ENCODE measurements at places on chromosomes 1 and 21. TPM values are rescaled to one million over a fixed set of nuclear protein-coding genes. Genes with fewer than 3 reads are reported as not detected.

- H3K4me1 ChIP-seq: no peaks in the 10 kb centered on the region
- H3K27me3 ChIP-seq: no peaks in the 10 kb centered on the region
- H3K27ac ChIP-seq: no peak overlapping the region
- H3K4me3 ChIP-seq: no peak overlapping the region
- H3K36me3 ChIP-seq: no peaks in the 10 kb centered on the region
- DNase-seq: no peak
Measured at GRCh38 chr1:115218034-115218405, 120.0 kb downstream of the NGF start.

- DNase-seq: no peak
- no peaks in the 10 kb centered on the region for H3K27me3 ChIP-seq
- no peak overlapping the region for H3K4me3 ChIP-seq
- no peaks in the 10 kb centered on the region for H3K4me1 ChIP-seq
- H3K27ac ChIP-seq: no peak overlapping the region
- H3K36me3 ChIP-seq: no peaks in the 10 kb centered on the region
Measured at GRCh38 chr1:15020943-15021745, 132.4 kb upstream of the TMEM51 start.

- no peaks in the 10 kb centered on the region for H3K27me3 ChIP-seq
- no peaks in the 10 kb centered on the region for H3K4me1 ChIP-seq
- no peak overlapping the region for H3K27ac ChIP-seq
- no peaks in the 10 kb centered on the region for H3K36me3 ChIP-seq
- DNase-seq: no peak
- no peak overlapping the region for H3K4me3 ChIP-seq
Measured at GRCh38 chr21:37758982-37759381, 157.3 kb downstream of the KCNJ6 start.

DNA sequence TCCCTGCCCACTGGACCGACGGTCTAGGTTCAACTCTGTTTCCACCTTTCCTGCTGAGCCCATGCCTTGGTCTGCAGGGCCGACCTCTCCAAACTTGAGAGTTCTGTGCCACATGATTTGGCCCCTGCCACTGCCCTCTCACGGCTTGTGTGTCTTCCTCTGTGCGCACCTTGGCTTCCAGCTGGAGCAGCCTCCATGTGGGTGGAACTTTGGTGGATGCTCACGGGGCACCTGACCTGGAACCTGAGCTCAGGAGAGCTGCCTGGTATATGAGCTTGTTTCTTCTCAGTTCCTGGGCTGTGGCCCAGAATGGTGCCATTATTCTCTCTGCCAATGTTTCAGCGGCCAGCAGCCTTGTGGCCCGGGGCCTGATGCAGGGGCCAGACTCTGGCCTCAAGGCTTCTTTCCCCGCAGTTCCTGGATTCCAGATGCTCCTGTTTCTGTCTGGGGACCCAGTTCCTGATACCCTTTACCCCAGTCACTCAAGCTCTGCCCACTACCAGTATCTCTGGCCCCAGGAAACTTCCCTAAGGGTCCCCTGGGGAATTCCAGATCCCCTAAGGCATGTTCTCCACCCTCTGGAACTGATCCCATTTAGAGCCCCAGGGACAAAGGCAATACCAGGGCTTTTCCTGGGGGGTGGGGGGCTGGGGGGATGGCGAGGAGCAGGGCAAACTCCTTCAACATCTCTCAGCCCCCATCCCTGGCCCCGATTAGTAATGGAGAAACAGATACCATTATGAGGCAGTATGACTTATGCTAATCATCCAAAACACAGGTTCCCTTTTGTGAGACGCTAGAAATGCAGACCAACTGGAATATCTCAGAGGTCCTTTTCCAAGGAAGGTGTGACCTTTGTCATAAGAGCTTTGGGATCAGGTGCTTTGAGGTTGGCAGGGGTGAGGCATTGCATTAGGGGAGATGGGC is 11.1 kb downstream of the QSOX1 start:
- DNase-seq: peak; percentile 81
- H3K4me1 ChIP-seq: peaks cover 48% of the 10 kb centered on the region
- peak overlapping the region; percentile 89 for H3K27ac ChIP-seq
- no peaks in the 10 kb centered on the region for H3K27me3 ChIP-seq

DNA sequence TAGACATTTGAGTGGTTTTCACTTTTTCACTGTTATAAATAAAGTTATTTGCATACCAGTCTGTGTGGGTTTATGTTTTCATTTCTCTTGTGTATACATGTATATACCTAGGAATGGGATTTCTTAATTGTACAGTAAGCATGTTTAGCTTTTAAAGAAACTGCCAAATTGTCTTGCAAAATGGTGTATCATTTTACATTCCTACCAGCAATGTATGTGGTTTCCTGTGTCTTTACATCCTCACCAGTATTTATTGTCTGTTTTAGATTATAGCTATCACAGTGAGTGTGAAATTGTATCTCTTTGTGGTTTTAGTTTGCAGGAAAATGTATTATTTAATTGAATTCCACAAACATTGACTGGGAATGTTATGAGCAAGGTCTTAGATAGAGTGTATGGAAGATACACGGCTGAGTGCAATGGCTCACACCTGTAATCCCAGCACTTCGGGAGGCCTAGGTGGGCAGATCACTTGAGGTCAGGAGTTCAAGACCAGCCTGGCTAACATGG is 57.3 kb downstream of the MACF1 start:
- no peak overlapping the region for H3K27ac ChIP-seq
- no peak for DNase-seq
- H3K36me3 ChIP-seq: no peaks in the 10 kb centered on the region
- no peak overlapping the region for H3K4me3 ChIP-seq
- no peaks in the 10 kb centered on the region for H3K27me3 ChIP-seq
- peaks cover 7% of the 10 kb centered on the region for H3K4me1 ChIP-seq

GRCh38 chr1:201487742-201488141 is 18.8 kb upstream of the PHLDA3 start:
- peak overlapping the region; percentile 55 for H3K27ac ChIP-seq
- H3K4me1 ChIP-seq: peaks cover 29% of the 10 kb centered on the region
- no peak for DNase-seq
- no peaks in the 10 kb centered on the region for H3K36me3 ChIP-seq

DNA sequence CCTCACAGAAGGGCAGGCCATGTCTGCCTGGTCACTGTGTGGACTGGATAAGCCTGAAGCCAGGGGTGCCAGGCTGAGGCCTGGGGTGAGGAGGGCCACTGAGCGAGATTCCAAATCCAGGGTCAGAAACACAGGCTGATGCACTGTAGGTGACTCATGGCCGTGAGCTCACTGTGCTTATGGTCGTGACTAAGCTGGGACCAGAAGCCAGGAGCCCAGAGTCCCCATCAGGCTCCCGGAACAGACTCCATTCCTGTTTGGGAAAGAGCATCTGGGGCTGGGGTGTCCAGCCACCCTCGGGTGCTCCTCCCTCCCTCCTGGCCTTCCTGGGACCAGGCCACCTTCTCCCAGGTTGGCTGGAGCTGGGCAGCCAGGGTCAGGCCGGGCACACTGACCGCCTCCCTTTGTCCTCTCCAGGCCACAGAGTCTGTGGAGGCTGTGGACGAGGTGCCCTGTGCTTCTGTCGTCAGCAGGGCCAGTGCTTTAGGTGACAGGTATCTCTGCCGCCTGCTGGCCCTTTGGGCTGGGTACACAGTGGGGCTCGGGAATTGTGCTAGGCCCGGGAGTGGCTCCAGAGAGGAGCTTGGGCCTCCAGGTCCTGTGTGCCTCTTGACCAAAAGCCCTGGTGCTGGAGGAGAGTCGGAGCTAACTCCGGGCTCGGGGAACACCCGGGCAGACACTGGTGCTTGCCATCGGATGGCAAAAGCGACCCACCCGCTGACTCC is 36.7 kb downstream of the AJAP1 start:
- H3K36me3 ChIP-seq: no peaks in the 10 kb centered on the region
- H3K27ac ChIP-seq: no peak overlapping the region
- no peaks in the 10 kb centered on the region for H3K27me3 ChIP-seq
- no peak for DNase-seq

- H3K4me1 ChIP-seq: peaks cover 19% of the 10 kb centered on the region
- H3K27ac ChIP-seq: no peak overlapping the region
- no peak overlapping the region for H3K4me3 ChIP-seq
- H3K36me3 ChIP-seq: no peaks in the 10 kb centered on the region
- no peaks in the 10 kb centered on the region for H3K27me3 ChIP-seq
- no peak for DNase-seq
Measured at GRCh38 chr1:93963585-93963984, 54.4 kb upstream of the GCLM start.

DNA sequence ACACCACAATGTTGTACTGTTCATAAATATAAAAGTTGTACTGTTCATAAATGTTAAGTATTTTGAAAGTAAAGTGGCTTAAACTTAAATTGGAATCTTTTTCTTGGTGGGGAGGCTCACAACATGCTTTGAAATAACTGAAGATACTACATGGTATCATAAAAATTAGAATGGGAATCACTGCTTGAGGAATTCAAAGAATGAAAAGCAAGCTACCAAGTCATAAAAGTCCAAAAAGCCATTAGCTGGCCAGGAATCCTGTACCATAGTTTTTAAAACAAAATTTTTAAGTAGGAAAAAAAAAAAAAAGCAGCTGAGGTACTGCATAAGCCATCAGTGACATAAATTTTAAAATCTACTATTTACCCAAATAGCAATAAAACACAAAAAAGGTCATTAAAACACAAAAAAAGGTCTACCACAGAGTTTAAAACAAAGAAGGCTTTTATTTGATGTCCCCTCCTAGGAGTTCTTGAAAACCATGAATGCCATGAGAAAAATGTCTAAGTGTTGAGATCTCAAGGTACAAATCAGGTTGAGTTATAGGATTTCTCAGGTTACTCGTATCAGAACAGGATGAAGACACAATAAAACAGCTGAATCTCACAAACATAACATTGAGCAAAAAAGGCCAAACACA is 8.6 kb downstream of the ZZZ3 start:
- no peak overlapping the region for H3K4me3 ChIP-seq
- H3K4me1 ChIP-seq: peaks cover 64% of the 10 kb centered on the region
- H3K36me3 ChIP-seq: no peaks in the 10 kb centered on the region
- H3K27ac ChIP-seq: no peak overlapping the region
- H3K27me3 ChIP-seq: no peaks in the 10 kb centered on the region
- DNase-seq: no peak

GRCh38 chr1:3910857-3911845 is 11.1 kb upstream of the C1orf174 start:
- no peak for DNase-seq
- H3K27me3 ChIP-seq: no peaks in the 10 kb centered on the region
- H3K27ac ChIP-seq: no peak overlapping the region
- no peaks in the 10 kb centered on the region for H3K4me1 ChIP-seq
- no peaks in the 10 kb centered on the region for H3K36me3 ChIP-seq

DNA sequence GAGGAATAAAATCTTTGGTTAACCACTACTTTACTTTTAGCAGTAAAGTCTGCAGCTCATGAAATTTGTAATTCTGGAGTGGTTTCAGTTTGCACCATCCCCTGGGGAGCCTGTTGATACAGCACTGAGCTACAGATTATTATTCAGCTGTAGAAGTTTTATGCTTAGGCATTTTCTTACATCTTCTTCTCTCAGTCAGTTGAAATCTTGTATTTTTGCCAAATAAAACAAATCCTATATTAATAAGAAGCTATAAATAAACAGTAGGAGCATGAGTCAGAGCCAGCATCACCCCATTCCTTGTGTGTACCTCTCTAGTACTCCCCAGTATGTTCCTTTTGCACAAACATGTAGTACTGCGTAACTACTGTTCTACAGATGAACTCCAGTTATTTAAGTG is 118.9 kb downstream of the ATF6 start:
- H3K4me3 ChIP-seq: no peak overlapping the region
- DNase-seq: no peak
- H3K4me1 ChIP-seq: peaks cover 24% of the 10 kb centered on the region
- no peak overlapping the region for H3K27ac ChIP-seq

DNA sequence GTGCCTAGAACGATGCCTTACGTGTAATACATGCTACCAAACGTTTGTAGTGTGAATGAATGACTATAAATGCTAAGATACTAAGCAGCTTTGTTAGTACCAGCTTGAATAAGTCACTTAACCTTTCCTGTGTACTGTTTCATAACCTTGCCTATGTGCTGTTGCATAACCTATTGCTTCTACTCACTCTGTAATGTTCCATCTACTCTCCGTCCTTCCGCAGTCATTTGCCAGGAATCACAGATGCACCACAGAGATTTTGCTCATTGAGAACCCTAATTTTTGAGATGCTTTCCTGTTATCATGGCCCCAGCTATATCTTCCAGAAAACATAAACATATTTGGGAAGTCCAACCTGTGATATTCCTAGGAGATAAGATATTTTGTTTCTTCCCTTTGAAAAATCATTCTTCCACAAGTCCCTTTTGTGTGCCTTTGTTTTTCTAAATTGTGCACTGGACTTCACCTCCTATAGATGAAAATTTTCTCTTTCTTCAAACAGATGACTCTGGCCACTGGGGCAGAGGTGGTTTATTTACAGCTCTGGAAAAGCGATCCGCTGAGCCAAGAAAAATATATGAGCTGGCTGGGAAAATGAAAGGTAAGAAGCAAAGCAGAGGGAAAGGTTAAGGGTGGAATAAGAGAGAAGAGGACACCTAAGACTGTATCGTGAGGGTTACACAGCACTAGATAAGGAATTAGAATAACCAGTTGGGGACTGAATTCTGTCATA is 44.8 kb downstream of the CHD1L start:
- H3K36me3 ChIP-seq: peaks cover 3% of the 10 kb centered on the region
- DNase-seq: no peak
- no peaks in the 10 kb centered on the region for H3K27me3 ChIP-seq
- H3K4me3 ChIP-seq: no peak overlapping the region
- no peaks in the 10 kb centered on the region for H3K4me1 ChIP-seq

DNA sequence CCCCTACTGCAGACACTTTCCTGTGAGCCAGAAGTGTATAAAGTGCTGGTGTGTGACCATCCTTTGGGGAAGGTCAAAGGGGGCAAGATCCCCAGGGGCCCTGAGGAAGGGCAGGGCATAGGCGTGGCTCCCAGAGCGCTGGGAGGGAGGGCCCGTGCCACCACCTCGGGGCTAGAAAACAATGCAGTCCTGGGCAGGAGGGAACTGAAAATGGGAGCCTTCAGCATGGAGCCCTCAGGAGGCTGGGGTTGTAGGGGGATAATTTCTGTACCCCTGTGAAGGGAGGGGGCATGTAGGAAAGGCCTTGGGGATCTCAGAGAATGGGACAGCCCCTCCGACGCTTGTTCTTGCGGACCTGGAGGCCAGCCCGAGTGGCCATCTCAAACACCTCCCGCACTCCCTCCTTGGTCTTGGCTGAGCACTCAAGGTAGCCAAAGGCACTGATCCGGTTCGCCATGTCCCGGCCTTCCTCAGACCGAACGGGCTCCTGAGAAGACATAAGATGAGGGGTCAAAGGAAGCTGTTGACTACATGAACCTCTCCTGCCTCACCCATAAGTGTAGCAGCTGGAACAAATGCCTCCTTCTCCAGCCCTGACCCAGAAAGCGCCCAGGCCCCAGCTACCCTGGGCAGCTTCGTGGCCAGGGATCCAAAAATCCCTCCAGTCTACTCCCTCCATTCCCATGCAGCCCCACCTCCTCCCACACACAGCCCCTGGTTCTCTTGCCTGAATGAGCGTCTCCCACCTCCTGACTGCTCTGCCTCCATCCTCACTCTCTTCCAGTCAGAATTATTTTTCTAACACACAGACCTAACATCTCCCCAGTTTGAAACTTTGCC is 5.5 kb downstream of the RHOC start:
- DNase-seq: no peak
- no peaks in the 10 kb centered on the region for H3K27me3 ChIP-seq
- peaks cover 14% of the 10 kb centered on the region for H3K36me3 ChIP-seq
- peak overlapping the region; percentile 94 for H3K27ac ChIP-seq

GRCh38 chr1:62045574-62045973 is 149.1 kb upstream of the L1TD1 start:
- peak; percentile 52 for DNase-seq
- H3K36me3 ChIP-seq: no peaks in the 10 kb centered on the region
- peak overlapping the region; percentile 73 for H3K27ac ChIP-seq
- H3K4me3 ChIP-seq: no peak overlapping the region

The U2AF1 gene
- 20.4 TPM for total RNA-seq

The WDR26 gene
- 65.9 TPM for total RNA-seq

The HOOK1 gene
- total RNA-seq: not detected

The MFAP2 gene
- not detected for total RNA-seq

The RGS16 gene
- total RNA-seq: 0.52 TPM

The NTRK1 gene
- total RNA-seq: 0.13 TPM

The MAP3K6 gene
- total RNA-seq: 19.0 TPM
